ENCODE measurements at places on chromosomes 5 and 9. TPM values are rescaled to one million over a fixed set of nuclear protein-coding genes. Genes with fewer than 3 reads are reported as not detected.

HDHD3 gene
- 5.6 TPM for total RNA-seq

DOCK8 gene
- total RNA-seq: 3.6 TPM

REEP2 gene
- 71.0 TPM for total RNA-seq

KIF4B gene
- 0.16 TPM for total RNA-seq

TOR1B gene
- 39.5 TPM for total RNA-seq

SH2D3C gene
- total RNA-seq: 5.1 TPM

- no peak for DNase-seq
These were observed 259.8 kb downstream of the ARRDC3 start for GRCh38 chr5:91123291-91123690.

DNA sequence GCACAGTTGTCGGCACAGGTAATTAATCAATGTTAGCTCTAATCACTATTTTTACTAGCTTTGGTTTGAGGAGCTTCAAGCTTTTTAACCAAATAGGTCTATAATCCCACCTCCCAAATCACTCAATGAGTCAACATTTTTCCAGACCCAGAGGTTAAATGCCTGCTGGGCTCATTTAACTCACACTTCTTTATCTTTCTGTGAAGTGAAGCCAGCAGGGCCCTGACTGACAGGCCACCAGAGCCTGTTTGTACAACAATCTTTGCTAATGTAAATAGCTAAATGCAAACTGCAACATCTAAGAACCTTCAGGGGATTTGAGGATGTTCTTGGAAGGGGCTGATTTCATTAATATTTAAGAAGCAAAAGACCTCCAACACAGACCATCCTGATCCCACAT is 98.4 kb upstream of the NREP start:
- no peak for DNase-seq

GRCh38 chr9:14515571-14516198 is 177.5 kb downstream of the ZDHHC21 start:
- DNase-seq: no peak

DNA sequence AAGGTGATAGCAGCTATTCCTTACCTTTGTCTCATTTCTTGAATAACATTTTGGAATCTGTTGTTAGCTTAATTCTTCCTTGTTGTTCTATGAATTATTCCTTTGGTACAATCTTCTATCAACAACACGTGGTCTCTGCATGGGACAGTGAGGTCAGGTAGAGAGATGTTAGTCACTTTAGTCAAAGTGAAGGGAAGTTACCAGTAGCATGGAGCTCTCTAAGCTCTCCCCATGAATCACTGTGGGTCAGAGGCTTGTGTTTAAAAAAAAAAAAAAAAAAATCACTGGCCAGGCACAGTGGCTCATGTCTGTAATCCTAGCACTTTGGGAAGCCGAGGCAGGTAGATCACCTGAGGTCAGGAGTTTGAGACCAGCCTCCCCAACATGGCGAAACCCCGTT is 116.0 kb downstream of the GOLPH3 start:
- no peak for DNase-seq

DNA sequence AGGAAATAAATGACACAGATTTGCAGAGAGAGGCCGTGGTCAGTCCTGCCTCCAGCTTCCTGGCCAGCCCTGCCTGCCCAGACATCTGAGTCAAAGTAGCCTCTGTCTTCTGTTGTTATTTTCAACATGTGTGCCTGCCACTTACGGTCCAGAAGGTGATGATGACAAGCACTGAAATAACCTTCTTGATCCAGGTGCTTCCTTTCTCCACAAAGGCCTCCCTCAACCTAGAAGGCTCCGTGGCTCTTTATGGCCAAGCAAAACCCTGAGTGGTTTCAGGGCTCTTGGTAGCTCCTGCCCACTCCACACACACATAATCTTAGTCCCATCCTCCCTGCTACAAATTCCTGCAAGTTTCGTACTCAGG is 34.1 kb upstream of the SLC6A19 start:
- DNase-seq: no peak

GRCh38 chr5:83922699-83923098 is 202.0 kb upstream of the HAPLN1 start:
- peak; percentile 18 for DNase-seq

DNA sequence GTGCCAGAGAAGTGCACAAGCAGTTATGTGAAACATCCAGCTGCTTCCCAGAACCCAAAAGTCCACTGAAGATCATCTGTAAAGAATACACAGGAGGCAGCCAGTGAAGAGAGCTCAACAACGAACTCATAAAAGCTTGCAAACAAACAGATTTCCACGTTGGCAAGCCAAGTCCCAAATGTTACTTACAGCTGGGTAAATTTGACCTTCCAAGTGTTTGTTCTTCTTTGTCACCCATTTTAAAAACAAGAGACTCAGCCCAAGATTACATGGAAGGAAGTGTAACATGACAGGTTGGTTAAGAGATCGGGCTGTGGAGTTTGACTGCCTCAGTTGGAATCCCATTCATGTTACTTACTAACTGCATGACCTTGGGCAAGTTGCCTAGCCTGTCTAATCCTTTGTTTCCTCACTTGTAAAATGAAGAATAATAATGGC is 174.9 kb upstream of the PAPPA start:
- no peak for DNase-seq

DNA sequence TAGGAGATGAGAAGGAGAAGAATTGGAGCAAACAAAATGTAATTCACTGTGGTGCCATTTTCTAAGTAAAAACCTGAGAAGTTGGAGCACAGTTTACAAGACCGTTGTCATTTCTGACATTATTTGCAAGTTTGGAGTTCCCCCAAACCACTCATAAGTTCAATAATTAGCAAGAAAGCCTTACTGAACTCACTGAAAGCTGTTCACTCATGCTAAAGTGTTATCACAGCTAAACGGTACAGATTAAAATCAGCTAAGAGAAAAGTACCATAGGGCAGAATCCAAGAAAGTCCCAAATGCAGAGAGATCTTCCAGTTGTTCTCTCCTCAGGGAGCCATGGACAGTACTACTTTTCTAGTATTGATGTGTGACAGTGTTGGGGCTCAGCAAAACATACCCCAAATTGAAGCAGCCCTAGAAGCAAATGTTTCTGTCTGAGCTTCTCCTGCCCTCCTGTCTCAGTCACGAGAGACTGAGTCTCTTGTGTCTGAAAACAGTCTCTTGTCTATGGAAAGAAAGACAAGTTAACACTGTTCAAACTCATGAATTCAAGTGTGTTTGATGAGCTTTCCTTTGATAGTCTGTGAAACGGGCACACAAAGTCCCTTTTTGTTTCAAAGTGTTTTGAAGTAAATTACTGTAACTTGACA is 221.2 kb downstream of the GABRG2 start:
- no peak for DNase-seq

GRCh38 chr9:108994695-108995094 is 18.6 kb downstream of the CTNNAL1 start:
- DNase-seq: no peak

Measured in occipital lobe (tissue), 3 donors.